ENCODE measurements at places on chromosomes 12 and 14.

GRCh38 chr14:60092526-60092920, 800 bp downstream of the PCNX4 start:
- no peak for DNase-seq

DNA sequence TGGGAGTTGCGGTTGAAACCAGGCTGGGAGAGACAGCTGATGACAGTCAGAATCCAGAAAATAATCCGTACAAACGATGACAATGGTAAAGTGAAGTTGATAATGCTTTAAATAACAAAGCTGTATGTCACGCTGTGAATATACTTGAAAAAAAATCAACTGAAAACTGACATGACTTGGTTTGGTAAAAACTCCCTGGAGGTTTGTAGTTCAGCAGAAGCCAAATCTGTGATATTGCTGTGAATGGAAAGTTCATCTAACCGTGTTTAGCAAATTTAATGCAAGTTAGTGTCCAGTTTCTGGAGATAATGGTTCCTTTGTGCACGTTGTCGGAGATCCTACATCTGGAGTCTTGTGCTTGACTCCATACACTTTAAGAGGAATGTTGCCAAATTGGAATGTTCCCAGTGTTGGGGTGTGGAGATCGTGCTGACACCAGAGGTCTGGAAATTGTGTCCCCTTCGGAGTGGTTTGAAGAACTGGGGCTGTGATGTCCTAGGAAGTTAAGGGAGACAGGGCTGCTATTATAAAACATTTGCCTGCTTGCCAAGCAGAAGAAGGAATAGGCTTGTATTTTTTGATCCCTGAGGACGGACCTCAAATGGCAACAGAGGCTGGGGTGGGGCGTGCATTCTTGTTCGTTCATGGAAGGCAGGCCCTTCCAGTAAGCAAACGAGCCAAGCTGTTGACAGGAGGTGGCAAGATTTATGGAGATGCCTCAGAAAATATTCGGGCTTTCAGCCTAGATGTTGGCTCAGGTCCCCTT, 30.6 kb downstream of the PPFIBP1 start:
- DNase-seq, result no peak

DNA sequence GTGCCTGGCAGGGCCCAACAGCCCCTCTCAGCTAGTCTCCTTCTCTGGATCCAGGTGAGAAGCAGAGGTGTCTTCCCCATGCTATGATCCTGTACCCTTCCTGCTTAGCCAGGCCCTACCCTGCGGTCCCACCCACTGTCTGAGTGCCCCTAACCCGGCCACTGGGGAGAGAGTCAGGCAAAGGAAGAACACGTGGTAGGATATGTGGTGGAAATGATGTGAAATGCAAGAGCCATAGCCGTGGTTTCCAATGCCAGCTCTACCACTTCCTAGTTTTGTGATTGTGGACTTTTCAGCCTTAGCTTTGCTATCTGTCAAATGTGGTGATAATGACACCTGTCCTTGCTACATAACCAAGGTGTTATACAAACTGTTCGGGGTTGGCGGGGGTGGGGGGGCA, 15.8 kb downstream of the KRT2 start:
- DNase-seq, result no peak

GRCh38 chr14:75280831-75281653, 2.4 kb downstream of the FOS start:
- peak; percentile 77 for DNase-seq

- peak; percentile 65 for DNase-seq
These were observed 10.4 kb downstream of the OTUB2 start for GRCh38 chr14:94036313-94037167.
